Ovary (tissue), 10 donors: ENCODE measurements at places on chromosomes 7 and 10. TPM values are rescaled to one million over a fixed set of nuclear protein-coding genes. Genes with fewer than 3 reads are reported as not detected.
A peak's percentile ranks its signal among the peaks of the same experiment; 100 is the strongest.

DNA sequence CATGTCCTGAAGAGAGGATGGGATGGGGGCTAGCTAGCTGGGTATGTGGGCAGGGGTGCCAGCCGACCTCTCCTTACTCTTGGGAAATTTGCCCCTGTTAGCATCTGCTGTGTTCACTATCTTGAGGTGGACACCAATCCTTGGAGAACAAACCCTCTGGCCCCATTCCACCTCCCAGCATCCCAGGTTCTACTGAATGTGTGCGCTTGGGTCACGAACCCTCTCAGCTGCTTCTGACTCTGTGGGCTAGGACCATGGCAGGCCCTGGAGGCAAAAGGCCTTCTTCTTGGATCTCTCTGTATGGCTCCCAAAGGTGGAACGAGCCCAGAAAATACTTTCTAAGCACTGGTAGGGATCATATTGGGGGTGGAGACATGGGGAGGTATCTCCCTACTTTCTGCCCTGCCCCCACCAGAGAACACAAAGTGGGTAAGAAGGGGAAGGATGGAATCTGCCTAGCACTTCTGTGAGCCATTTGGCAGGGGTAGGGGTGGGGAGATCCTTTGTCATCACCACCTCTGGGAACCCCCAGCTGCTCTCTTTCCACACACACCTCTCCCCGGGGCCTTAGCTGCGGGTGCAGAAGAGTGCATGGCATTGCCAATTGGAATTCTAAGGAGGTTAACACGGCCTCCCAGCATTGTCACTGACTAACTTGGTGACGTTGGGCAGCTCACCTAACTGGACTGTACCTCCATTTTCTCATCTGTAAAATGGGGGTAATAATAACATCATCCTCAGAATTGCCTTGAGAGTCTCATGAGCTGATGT is 7.7 kb downstream of the UNC5B start:
- DNase-seq, result no peak

The PDK4 gene
- 481 TPM for total RNA-seq

DNA sequence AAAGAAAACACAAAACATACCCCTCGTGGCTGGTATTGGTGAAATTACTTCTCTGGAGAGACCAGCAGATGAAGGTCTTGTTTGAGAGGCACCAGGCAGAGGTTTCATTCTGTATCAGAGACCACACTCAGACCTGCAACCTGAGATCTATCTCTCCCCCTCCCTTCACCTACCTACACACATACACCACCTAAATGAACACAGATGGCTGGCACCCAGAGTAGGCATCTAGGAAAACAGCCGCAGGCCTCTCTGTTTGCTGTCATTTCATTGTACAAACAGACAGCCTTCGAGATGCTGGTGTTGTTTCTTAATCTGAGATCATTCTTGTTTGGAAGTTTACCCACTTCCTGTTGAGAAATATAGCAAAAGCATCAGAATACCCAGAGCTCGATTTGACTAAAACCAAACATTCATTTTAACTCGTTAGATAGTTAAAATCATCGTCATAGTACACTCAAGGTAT is 173.9 kb upstream of the SLC25A13 start:
- DNase-seq, result no peak

- DNase-seq, result no peak
Observed at GRCh38 chr10:100895896-100896295, 16.9 kb upstream of the SLF2 start.

The SPDYE8 gene
- not detected for total RNA-seq

DNA sequence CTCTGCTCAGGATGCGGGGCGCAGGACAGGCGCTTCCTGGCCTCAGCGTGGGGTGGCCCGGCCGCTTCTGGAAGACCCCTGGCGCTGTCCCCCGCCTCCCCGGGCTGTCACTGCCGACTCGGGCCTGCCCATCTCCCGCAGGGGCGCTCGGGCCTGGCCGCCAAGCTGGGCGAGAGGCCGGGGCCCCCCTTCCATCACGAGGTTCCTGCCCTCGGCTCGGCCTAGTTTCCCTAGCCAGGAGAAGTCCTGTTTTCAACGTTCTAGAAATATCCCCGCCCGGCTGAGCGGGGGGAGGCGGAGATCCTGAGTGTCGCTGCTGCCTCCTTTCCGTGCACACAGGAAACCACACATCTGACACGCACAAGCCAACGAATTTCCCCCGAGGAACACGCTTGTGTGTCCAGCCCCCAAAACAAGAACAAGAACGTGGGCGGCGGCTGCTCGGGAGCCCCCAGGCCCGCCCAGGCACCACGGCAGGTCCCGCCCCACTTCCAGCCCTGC is 33.7 kb downstream of the AP5Z1 start:
- no peak for DNase-seq

DNA sequence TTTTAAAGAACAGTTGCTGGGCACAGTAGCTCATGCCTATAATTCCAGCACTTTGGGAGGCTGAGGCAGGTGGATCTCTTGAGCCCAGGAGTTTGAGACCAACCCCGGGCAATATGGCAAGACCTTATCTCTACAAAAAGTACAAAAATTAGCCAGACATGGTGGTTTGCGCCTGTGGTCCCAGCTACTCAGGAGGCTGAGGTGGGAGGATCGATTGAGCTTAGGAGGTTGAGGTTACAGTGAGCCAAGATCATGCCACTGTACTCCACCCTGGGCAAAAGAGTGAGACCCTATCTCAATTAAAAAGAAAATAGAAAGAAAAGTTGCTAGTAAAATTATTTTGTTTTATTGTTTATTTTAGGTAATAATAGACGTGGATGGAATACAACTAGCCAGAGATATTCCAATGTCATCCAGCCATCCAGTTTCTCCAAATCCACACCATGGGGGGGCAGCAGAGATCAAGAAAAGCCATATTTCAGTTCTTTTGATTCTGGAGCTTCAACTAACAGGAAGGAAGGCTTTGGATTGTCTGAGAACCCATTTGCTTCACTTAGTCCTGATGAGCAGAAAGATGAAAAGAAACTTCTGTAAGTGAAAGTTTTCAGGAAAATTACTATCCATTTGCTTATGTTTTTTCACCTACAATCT is 3.0 kb downstream of the NUP42 start:
- no peak for DNase-seq

The PRF1 gene
- total RNA-seq, result 1.9 TPM

The CDNF gene
- total RNA-seq, result 2.7 TPM

GRCh38 chr7:42502022-42502421 is 265.0 kb upstream of the GLI3 start:
- DNase-seq, result no peak

DNA sequence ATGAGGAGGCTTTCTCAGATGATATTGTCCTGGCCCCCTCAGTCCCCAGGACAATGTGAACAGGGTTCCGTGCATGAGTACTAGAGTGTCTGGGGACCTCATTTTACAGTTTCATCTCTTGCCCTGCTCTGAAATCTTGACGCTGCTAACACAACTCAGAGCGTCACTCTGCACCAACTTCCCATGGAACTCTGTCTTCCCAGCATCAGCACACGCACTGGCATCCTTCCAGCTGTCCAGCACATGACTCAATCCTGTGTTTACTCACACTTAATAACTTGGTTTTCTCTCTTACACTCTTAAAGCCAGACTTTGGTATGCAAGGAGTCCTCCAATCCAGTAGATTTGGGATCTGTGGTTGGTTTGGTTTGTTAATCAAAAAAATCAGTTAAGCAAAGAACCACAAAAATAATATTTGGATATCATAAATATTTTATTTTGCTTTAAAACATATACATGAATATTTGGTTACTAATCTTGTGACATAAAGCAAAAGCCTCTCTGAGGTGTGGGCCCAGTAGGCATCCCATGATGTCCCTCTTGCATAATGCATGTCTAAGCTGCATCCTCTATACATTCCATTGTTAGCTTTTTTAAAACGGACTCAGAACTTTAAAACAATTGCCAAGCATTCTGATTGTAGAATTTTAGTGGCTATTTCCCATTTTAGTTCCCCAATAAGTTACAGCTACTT is 131.0 kb downstream of the CXCL12 start:
- DNase-seq, result peak; percentile 75

GRCh38 chr10:2476812-2477553 is 590.4 kb upstream of the PFKP start:
- no peak for DNase-seq

The ASZ1 gene
- total RNA-seq, result not detected

GRCh38 chr10:50528206-50528605 is 95.5 kb downstream of the SGMS1 start:
- no peak for DNase-seq

- DNase-seq, result no peak
Observed at GRCh38 chr7:8699875-8700624, 266.6 kb downstream of the NXPH1 start.

The ZNF783 gene
- 11.8 TPM for total RNA-seq

- no peak for DNase-seq
Observed at GRCh38 chr7:117282239-117282812, 40.5 kb downstream of the WNT2 start.

The TDRD1 gene
- 0.70 TPM for total RNA-seq

- DNase-seq, result no peak
Observed at GRCh38 chr10:107913317-107914294, 749.1 kb upstream of the SORCS1 start.

DNA sequence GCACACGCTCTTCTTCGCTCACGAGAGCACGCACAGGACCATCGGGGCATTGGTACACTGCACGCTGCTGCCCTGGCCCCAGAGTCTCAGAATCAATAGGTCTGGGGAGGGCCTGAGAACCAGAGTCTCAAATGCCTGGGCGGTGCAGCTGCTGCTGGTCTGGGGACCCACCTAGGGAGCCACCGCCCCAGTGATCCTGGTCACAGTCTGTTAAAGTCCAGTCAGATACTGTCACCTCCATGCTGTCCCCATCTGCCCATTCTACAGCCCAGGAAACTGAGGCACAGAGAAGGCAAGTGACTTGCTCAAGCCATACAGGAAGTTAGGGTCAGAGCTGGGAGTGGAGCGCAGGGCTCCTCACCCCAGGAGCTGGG is 38.0 kb downstream of the ZCCHC24 start:
- no peak for DNase-seq

DNA sequence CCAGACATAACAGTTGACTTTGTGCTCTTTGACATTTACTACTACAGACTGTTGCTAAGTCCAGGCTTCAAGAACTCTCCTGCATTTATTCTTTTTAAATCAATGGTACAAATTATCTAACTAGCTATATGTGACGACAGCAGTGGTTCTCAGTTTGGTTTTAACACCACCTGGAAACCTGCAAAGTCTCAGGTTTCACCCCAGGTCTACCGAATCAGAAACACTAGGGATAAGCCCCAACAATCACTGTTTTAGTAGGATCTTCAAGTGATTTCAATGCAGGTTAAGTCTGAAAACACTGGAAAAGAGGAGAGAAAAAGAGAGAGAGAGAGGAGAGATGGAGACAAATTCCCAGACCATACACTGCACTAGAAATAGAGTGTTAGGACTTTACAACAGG is 519.0 kb downstream of the PCDH15 start:
- DNase-seq, result no peak

The OPALIN gene
- not detected for total RNA-seq

GRCh38 chr7:16599860-16600259 is 45.7 kb downstream of the ANKMY2 start:
- no peak for DNase-seq

GRCh38 chr10:47114680-47115186 is 185.3 kb upstream of the GDF10 start:
- no peak for DNase-seq

DNA sequence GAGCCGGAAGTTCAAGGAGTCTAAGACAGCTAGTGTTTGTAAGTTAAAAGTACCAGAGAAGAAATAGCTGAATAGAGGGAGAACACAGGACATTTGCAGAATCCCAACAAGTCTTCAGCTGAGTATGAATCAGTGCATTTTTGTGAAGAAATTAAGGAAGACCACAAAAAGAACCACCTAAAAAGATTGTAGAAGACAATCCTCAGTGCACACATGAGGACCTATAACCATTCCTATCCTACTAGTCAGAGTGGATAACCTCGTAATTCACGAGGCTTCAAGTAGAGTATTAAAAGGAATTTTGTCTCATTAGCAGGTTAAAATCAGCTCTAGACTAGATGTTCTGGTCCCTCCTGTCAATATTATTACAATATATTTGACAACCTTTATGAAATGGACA is 295.4 kb upstream of the KAT6B start:
- DNase-seq, result no peak

DNA sequence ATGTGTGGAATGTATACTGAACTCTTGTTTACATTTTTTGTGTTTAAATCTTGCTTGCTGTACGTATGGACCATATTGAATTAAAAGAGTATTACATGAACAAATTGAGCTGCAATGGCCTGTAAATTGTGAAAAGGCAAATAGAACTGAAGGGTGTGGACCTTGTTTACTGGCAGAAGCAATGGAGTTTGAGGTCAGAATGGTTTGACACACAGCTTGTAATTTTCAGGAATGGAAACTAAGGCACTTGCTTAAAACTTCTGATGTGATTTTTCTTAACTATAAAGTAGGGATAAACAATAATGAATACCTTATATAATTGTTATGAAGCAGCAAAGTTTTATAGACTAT is 33.9 kb upstream of the COBL start:
- DNase-seq, result no peak

- DNase-seq, result no peak
Observed at GRCh38 chr10:129892548-129893052, 71.5 kb downstream of the EBF3 start.

The C1GALT1 gene
- total RNA-seq, result 12.6 TPM

GRCh38 chr10:28914701-28915100 is 237.4 kb downstream of the BAMBI start:
- DNase-seq, result no peak

- no peak for DNase-seq
Observed at GRCh38 chr10:36573246-36573645, 552.2 kb upstream of the ANKRD30A start.

The PRKAR1B gene
- total RNA-seq, result 49.0 TPM

DNA sequence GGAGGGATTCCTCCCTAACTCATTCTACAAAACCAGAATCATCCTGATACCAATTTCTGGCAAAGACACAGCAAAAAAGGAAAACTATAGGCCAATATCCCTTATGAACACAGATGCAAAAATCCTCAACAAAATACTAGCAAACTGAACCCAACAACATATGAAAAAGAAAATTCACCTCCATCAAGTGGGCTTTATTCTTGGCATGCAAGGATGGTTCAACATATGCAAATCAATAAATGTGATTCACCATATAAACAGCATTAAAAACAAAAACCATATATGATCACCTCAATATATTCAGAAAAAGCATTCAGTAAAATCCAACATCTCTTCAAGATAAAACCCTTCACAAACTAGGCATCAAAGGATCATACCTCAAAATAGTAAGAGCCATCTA is 23.5 kb downstream of the SNX13 start:
- DNase-seq, result no peak

DNA sequence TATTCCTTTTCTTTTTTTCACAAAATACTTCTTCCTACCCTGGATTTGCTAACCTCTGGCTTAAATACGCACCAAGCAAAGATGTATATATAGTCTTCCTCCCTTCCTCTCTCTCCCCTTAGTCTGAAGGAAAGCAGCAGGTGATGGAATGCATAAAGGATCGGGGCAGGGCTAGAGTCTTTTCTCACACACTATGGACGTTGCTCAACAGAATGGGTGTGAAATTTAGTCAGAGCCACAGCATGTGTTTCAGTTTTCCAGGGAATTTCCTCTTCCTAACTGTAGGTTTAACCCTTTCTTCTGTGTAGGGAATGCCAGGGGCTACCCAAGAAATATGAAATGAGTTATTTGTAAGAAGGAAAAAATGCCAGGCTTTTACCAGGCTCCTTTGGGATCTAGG is 71.4 kb upstream of the NFKB2 start:
- no peak for DNase-seq

The STAG3 gene
- 0.92 TPM for total RNA-seq

- no peak for DNase-seq
Observed at GRCh38 chr7:54485044-54485443, 57.1 kb upstream of the VSTM2A start.
